Forelimb muscle (tissue), 1 donor: ENCODE measurements at places on chromosomes 4 and X. TPM values are rescaled to one million over a fixed set of nuclear protein-coding genes. Genes with fewer than 3 reads are reported as not detected.

The CSAG2 gene
- not detected for polyA plus RNA-seq

The DGKK gene
- polyA plus RNA-seq: not detected

The BANK1 gene
- 0.43 TPM for polyA plus RNA-seq

The S100P gene
- polyA plus RNA-seq: 0.67 TPM

The NCAPG gene
- 11.8 TPM for polyA plus RNA-seq

The FHIP1A gene
- 9.3 TPM for polyA plus RNA-seq

The PDGFRA gene
- polyA plus RNA-seq: 62.7 TPM

The CRMP1 gene
- polyA plus RNA-seq: 19.4 TPM

DNA sequence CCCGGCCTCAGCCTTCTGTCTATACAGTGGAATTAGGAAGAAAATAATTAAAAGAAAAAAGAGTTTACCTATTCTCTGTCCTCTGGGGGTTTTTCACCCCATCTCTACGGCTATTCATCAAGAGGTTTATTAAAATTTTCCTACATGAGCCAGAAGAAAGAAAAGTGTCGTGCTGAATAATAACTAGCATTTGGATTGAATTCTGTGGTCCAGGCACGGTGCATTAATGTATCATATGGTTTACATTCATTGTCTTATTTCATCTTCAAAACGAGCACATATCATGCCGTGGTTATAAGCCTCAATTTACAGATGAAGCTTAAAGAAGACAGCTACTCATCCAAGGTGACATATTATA, 5.4 kb upstream of the NAA15 start:
- no peak for DNase-seq

- DNase-seq: no peak
Measured at GRCh38 chr4:84878090-84878489, 88.4 kb downstream of the WDFY3 start.

- DNase-seq: no peak
Measured at GRCh38 chr4:150209140-150209829, 131.0 kb downstream of the DCLK2 start.

GRCh38 chr4:114494246-114494803, 104.3 kb upstream of the UGT8 start:
- DNase-seq: no peak

DNA sequence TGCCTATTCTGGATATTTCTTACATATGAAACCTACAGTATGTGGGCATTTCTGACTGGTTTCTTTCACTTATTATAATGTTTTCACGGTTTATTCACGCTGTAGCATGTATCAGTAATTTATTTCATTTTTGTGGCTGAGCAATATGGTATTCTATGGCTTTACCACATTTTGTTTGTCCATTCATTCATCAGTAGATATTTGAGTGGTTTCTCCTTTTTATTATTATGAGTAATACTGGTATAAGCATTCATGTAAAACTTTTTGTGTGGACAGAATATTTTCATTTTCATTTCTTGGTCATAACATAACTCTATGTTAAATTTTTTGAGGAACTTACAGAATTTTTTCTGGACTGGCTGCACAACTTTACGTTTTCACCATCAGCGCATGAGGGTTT, 122.7 kb upstream of the PABPC5 start:
- DNase-seq: no peak

GRCh38 chr4:90443231-90443630, 316.0 kb downstream of the CCSER1 start:
- no peak for DNase-seq

- DNase-seq: no peak
Measured at GRCh38 chrX:27439771-27440170, 23.4 kb downstream of the PPP4R3C start.

GRCh38 chr4:107500551-107500950, 219.5 kb downstream of the PAPSS1 start:
- no peak for DNase-seq

DNA sequence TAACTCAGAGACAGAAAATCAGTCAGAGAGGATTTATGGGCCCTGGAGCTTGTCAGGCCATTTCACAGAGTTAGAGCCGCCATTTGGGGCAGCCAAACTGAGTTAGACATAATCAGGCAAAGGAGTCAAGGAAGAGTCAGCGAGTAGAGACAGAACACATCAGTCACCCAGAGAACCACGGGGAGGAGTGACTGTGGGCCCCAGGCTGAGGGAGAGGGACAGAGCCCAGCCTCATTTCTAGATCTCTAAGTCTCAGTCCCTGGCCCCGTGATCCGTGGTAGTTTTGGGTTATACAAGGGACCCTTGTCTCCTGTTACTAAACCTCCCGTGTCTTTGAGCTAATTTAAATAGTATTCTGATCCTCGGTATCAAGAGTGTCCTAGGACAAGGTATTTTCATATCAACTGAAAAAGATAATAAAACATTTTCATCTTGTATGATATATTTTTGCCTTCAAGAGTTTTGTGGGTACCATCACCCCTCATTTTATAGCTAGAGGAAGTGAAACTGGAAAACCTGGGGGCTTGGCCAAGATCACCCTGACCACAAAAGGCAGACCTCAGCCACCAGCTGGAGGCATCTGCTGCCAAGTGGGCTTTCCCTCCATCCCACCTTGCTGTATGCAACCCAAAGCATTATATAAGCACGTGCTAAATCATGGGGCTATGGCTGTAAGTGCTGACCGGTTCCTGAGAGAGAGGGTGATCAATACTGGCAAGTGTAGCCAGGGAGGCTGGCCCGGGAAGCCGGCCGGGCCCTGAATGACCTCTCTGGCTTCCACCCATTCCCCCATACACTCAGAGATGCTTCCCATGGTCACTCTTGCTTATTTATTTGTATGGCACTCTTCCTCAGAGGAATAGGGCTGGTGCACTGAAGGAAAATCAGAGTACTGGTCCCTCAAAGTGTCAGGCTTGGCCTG, 204.1 kb downstream of the BCOR start:
- no peak for DNase-seq

DNA sequence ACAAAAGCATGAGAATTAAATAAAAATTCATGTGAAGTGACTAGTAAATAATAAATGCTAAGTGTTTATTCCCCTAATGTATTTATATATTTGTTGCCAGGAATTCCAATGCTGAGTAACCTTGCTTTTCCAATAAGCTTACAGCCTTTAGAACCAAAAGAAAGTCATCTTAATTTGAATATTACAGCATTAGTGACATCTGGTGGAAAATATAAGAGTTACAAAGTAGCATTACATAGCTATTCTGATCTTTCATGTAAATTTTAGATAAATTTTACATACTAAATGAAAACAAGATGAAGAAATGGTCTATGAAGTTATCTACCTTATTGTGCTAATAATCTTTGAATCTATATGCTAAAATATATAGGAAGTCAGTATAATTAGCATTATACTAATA, 10.4 kb downstream of the MAD2L1 start:
- DNase-seq: no peak

GRCh38 chr4:19301527-19301926, 950.2 kb upstream of the SLIT2 start:
- no peak for DNase-seq

DNA sequence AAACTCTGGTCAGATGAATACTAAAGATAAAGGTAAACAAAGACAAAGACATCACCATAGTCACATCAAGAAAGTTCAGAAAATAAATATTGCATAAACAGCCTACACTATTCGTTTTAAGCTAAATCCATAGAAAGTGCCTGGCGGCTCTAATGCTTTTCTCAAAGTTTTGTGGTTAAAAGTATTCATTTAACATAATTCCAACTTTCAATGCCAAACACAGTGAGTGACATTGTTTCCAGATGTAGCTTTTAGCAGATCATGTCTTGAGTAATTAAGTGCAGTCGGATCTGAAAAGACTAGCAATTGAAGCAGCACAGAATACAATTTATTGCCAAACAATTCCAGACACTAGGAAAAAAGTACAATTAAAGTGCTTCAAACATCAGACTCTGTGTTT, 287.1 kb upstream of the ADGRL3 start:
- no peak for DNase-seq

- DNase-seq: no peak
Measured at GRCh38 chr4:87009095-87009648, 74.4 kb downstream of the AFF1 start.

GRCh38 chr4:40552536-40552935, 77.1 kb downstream of the RBM47 start:
- DNase-seq: no peak

- no peak for DNase-seq
Measured at GRCh38 chr4:130233377-130234047, 1137.6 kb downstream of the C4orf33 start.
